GM04503 (cell line): ENCODE measurements at places on chromosomes 16 and 17.

GRCh38 chr17:35373534-35373983 lies at the start of gene SLFN11:
Gene SLFN11 (minus strand): TSS chr17:35373621. CDS start chr17:35363807, 9,814 bp downstream.
- DNase-seq = peak; percentile 52

GRCh38 chr17:7897090-7897489 lies 8.5 kb downstream of the CHD3 start:
- DNase-seq = no peak

DNA sequence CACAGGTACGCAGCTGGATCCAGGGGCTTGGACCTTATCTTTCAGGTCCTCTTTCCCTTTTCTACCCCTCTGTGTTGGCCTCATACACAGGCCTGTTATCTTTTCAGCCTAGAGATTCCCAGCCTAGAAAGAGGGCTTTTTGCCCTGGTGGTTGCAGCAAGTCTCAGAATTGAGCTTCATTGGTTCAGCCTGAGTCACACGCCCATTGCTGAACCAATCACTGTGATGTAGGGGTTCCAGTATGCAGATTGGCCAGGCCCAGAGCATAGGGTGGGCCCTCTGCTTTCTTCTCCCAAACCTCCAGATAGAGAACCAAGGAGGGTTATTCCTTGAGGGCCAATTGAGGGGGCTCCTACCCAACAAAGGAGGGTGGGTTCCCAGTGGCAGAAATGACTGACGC lies 32.8 kb downstream of the GPT2 start:
- DNase-seq = no peak

DNA sequence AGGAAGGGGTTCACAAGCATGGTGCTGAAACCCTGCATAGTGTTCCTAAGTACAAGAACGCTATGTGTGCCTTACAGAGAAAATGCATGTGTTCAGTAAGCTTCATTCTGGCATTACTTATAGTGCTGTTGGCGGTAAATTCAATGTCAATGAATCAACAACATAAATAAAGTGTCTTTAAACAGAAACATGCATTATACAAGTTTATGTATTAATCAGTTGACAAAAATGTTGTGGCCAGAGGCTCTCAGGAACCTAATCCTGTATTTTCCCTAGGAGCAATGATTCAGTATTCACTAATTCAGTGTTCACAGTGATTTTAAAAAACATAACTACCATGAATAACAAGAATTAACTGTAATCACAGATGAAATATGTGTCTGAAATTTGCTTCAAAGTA lies 47.1 kb upstream of the MYOCD start:
- no peak for DNase-seq

DNA sequence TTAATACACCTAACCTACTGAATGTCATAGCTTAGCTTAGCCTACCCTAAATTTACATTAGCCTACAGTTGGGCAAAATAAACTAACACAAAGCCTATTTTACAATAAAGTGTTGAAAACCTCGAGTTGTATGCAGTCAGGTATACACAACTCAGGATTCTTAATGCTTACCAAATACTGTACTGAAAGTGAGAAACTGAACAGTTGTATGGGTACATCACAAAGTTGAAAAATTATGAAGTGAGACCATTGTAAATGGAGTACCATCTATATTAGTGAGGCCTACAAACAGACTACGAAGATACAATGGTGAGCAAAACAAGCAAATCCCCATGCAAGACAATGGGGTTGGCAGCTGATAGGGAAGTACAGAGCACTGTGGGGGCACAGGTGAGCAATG lies 79.7 kb downstream of the VAT1L start:
- no peak for DNase-seq

GRCh38 chr17:14552306-14552705 lies 251.4 kb downstream of the HS3ST3B1 start:
- no peak for DNase-seq

DNA sequence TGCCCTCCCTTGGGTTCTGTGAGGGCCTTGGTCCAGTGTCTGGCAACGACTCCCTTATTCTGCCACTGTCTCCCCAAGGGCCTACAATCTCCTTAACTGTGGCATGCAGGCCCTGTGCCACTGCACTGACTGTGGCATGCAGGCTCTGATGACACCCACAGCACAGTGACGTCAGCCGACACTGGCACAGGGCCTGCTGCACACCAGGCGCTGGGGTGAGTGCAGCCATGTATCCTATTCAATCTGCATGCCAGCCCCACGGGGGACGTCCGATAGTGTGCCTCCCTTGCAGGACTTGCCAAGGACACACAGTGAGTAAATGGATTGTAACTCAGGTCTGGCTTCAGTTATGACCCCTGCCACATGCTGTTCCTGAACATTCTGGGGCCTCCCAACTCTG lies 39.8 kb upstream of the RASD1 start:
- DNase-seq = no peak

DNA sequence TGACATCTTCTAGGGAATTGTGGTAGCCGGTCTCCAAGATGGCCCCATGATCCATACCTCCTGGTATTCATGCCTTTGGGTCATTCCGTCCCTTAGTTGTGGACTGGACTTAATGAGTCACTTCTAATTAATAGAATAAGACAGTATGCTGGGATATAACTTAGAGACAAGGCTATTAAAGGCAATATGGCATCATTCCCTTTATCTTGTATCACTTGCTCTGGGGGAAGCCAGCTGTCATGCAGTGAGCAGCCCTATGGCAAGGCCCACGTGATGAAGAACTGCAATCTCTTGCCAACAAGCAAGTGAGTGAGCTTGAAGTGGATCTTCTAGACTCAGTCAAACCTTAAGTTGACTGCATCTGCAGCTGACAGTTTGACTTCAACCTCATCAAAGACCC lies 97.8 kb upstream of the MED13 start:
- no peak for DNase-seq
